ENCODE measurements at places on chromosomes 16 and 17.

- DNase-seq = no peak
Measured at GRCh38 chr16:12009462-12009861, 32.9 kb downstream of the SNX29 start.

GRCh38 chr17:71035226-71035625, 865.9 kb downstream of the KCNJ2 start:
- DNase-seq = no peak

DNA sequence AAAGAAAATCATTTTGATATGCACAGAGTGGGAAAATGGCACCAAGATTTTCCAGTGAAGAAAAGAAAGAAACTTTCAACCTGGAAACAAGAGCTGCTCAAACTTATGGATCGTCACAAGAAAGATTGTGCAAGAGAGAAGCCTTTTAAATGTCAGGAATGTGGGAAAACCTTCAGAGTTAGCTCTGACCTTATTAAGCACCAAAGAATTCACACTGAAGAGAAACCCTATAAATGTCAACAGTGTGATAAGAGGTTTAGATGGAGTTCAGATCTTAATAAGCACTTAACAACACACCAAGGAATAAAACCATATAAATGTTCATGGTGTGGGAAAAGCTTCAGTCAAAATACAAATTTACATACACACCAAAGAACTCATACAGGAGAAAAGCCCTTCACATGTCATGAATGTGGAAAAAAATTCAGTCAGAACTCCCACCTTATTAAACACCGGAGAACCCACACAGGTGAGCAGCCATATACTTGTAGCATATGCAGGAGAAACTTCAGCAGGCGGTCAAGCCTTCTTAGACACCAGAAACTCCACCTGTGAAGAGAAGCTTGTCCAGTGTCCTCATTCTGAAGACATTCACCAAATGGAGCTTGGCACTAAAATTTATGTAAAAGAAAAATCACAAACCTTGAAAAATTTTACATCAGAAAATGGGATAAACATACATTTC, 12.2 kb downstream of the ZNF75A start:
- DNase-seq = no peak

DNA sequence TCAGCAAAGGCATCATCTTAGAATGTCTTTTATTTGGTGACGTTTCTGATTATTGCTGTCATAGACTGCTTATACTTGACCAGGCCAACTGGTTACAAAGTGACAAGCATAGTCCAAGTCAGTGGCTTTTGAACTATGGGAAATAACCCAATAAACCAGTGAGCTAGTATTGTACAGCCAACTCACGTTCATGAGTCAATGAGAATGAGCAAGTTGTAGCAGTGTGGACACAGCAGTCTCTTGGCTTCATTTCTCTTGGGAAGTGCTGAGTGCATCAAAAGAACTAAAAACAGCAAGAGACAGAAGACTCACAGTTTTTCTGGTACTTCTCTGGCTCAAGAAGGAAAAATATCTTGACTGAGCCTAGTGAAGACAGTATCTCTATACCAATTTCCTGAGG, 36.9 kb upstream of the CRISPLD2 start:
- DNase-seq = no peak

GRCh38 chr16:86367291-86368072, 142.8 kb upstream of the FOXF1 start:
- no peak for DNase-seq

DNA sequence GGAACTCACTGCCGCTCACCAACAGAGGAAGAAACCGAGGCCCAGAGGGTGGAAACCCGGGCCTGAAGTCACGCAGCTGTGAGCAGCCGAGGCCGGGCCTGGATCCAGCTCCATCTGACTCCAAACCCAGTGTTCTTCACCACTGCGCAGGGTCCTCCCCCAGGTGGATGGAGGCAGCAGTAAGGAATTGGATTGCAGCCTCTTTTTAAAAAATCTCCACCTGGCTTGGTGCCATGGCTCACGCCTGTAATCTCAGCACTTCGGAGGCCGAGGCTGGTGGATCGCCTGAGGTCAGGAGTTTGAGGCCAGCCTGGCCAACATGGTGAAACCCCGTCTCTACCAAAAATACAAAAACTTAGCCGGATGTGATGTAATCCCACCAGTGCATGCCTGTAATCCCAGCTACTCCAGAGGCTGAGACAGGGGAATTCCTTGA, 177.2 kb downstream of the FOXL1 start:
- DNase-seq = no peak

GRCh38 chr16:82265809-82266208, 95.8 kb upstream of the MPHOSPH6 start:
- no peak for DNase-seq

DNA sequence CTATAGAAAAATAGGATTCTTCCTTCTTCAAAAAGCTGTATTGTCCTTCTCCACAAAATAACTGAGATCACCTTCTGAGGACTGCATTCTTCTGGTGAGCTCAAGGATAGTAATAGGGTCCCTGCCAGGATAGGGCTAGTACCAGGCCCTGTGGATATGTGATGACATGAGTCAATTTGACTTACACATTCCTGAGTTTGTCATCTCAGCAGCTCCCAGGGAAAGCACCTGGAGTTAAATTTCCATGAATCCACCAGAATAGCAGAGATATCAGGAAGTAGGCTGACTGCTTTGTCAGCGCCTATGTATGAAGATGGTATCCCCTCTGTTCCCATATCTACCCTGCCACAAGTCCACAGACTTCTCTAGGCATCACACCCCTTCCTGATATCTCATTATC, 225.8 kb downstream of the PMP22 start:
- DNase-seq = no peak

- DNase-seq = no peak
Measured at GRCh38 chr17:75856062-75856756, 1.1 kb upstream of the WBP2 start.

DNA sequence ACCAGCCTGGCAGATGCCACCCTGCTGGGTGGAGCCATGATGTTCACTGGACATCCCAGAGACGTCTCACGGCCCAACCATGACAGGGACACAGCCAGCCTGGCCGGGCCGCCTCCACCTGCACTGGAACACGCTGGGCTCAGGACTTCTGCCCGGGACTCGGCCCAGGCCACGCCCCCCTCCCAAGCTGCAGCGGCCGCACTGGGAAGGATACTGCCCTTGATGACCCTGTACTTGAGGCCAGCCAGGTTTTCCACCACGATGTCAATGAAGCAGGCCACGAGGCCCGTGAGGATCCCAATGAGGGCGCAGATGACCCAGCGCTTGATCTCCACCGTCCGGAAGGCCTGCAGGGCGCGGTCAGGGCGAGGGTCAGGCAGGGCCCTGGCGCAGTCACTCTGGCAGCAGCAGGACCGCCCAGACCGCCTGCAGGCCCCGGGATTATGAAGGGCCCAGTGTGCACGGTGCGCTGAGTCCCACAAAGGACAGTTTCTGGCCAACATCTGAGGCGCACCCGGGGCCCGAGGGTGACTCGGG, 14.2 kb downstream of the CLCN7 start:
- no peak for DNase-seq

- peak; percentile 40 for DNase-seq
Measured at GRCh38 chr16:85709766-85710585, 21.2 kb upstream of the GINS2 start.

GRCh38 chr16:52209227-52209626, 337.7 kb downstream of the TOX3 start:
- no peak for DNase-seq

- no peak for DNase-seq
Measured at GRCh38 chr17:45813048-45813725, 29.1 kb downstream of the CRHR1 start.

GRCh38 chr16:2386990-2387389, 42.3 kb upstream of the CCNF start:
- peak; percentile 4 for DNase-seq

- DNase-seq = no peak
Measured at GRCh38 chr16:48129926-48130325, 25.9 kb downstream of the ABCC12 start.

DNA sequence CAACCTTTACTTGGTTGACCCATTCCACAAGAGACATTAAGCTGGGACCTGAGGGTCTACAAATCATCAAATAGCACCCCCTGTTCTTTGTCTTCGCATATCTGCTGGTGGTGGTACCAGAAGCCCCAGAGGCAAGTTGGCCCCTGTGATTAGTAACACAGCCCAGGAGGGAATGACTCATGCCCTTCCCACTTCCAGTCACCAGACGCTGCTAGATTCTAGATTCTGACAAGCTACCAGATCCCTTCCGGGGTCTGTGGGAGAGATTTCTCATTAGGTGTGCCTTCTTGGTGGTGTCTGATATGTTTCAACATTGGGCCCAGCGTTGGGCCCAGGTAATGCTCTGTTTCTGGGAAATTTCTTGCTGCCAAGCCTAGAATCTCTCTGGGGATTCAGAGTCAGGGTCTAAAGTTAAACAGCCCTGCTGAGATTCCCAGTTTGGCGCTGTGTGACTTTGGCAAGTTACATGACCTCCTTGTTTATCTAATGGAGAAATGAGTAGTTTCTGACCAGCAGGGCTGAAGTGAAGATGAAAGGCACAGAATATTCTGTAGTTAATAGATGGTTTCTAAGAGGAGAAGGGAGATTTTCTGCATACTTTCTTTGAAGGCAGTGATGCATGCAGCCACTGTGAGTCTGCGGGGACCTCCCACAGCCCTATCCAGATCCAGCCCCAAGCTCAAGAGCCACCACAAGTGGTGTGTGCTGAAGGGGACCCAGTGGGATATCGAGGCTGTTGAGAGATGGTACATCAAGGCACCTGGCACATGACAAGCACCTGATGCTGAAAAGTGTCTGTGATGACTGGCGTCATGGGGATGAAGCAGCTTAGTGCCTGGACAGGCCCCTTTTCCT, 3.9 kb downstream of the TRPV2 start:
- no peak for DNase-seq

DNA sequence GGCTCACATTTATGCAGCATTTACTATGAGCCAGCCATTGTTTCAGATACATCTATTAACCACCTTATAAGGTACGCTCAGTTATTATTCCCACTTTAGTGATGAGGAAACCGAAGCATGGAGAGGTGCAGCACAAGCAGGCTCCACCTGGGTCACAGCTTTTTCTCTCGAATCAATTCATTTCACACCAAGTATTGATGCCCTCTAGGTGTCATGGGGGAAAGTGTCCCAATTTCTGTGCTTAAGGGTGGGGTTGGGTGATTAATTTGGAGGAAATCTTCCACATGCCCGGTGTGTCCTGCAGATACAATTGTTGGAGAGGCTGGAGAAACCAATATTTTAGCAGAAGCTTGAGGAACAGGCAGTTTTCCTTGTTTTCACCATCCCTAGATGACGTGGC, 62.7 kb upstream of the DNAJA2 start:
- DNase-seq = no peak

GRCh38 chr17:50288306-50288705, 14.0 kb downstream of the TMEM92 start:
- peak; percentile 24 for DNase-seq

GRCh38 chr16:17433577-17434451, 36.9 kb downstream of the XYLT1 start:
- DNase-seq = no peak

GRCh38 chr16:77328274-77328673, 106.6 kb downstream of the ADAMTS18 start:
- no peak for DNase-seq

DNA sequence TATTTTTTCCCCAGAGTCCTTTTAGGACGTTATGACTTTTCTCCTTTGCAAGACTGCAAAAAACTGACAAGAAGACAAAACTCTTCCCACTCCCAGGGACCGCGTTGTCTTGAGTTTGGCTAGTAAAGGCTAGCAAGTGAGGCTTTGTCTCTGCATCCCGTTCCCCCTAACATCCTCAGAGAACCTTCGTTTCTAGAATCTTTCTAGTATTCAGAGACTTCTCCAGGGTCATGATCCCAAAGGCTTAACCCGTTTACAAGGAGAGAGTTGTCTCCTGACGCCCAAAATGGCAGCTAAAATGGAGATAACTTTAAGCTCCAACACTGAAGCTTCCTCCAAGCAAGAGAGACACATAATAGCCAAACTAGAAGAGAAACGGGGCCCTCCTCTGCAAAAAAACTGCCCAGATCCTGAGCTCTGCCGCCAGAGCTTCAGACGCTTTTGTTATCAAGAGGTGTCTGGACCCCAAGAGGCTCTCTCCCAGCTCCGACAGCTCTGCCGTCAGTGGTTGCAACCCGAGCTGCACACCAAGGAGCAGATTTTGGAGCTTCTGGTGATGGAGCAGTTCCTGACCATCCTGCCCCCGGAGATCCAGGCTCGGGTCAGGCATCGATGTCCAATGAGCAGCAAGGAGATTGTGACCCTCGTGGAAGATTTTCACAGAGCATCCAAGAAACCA, 843 bp downstream of the ZNF174 start:
- DNase-seq = peak; percentile 8

DNA sequence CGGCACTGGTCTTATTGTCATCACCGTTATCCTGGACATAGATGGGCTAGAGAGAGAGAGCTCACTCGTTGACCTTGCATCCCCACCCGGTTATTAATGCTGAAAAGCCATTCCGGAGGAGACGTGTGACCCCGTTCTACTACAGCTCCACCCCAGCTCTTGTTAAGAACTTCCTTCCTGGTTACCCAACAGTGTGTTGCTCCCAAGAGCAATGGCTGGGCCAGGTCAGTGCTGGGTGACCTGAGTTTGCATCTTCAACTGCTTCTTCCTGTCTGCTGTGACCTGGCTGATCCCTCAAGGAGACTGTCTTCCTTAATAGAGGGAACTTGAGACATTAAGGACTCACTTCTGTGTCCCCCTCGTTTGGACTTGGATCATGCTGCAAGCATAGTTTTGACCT, 96.1 kb upstream of the SDK2 start:
- DNase-seq = no peak

- no peak for DNase-seq
Measured at GRCh38 chr17:74453665-74454196, 12.7 kb upstream of the CD300A start.

- no peak for DNase-seq
Measured at GRCh38 chr17:82889496-82890338, 49.9 kb upstream of the ZNF750 start.

GRCh38 chr16:21560462-21560861, 38.9 kb upstream of the METTL9 start:
- no peak for DNase-seq

DNA sequence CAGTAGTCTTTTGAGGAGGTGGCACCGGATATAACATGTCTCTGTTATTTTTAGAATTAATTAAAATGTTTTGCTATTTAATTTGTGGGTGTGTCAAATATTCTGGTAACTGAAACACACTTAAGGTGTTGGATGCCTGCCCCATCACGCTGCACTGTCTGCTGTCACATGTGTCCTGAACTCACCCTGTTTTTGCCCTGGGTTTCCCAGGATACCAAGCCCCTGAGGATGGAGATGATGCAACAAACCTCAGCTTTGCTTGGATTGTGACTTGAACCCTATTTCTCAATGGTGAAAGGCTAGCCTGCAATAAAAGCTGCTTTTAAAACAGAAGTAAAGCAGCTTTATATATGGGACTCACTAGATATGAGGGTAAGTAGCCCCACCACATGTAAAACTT, 11.5 kb upstream of the DUSP14 start:
- DNase-seq = no peak
